Activated gamma-delta T cell treated with Interleukin-2 at 50 U/mL for 16 hours (primary cell): ENCODE measurements at places on chromosomes 11 and 22.

GRCh38 chr22:46336119-46337078 lies 885 bp downstream of the TRMU start:
- DNase-seq, result no peak

- DNase-seq, result no peak
Measured at GRCh38 chr11:7364660-7365059, 113.0 kb downstream of the SYT9 start.

GRCh38 chr11:99279266-99279665 lies 258.5 kb downstream of the CNTN5 start:
- no peak for DNase-seq

- no peak for DNase-seq
Measured at GRCh38 chr11:122141725-122142124, 25.7 kb upstream of the BLID start.

DNA sequence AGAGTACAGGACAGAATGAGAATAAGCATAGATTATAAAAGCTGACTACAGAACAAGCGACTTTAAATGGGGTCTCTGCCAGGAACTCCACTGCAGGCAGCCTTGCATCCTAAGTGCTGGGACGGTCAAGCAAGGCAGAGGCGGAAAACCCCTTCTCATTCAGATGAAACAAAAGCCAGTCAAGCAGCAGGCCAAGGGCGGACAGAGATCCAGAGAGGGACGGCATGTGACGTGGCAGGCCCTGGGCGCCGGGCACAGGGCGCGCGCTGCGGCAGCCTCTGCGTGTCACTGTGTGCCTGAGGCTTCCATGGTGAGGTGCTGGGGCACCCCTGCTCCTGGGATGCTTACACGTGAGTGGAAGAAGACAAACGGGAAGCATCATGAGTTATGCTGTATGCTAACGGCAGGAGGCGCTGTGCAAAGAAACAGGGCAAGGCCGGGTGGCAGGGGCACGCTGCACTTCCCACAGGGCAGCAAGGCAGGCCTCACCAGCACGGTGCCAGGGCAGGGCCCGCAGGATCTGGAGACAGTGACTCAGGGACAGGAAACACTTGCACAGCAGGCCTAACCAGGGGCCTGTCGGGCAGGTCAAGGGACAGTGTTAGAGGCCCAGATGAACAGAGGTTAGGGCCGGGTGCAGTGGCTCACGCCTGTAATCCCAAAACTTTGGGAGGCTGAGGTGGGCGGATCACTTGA lies 6.2 kb downstream of the TOLLIP start:
- DNase-seq, result no peak

- DNase-seq, result no peak
Measured at GRCh38 chr11:129077191-129077590, 114.9 kb downstream of the ARHGAP32 start.

GRCh38 chr11:114110952-114111947 lies 51.7 kb downstream of the ZBTB16 start:
- DNase-seq, result no peak

- no peak for DNase-seq
Measured at GRCh38 chr11:96161307-96162089, 181.5 kb downstream of the MAML2 start.

- no peak for DNase-seq
Measured at GRCh38 chr11:116172156-116172555, 600.6 kb downstream of the BUD13 start.

DNA sequence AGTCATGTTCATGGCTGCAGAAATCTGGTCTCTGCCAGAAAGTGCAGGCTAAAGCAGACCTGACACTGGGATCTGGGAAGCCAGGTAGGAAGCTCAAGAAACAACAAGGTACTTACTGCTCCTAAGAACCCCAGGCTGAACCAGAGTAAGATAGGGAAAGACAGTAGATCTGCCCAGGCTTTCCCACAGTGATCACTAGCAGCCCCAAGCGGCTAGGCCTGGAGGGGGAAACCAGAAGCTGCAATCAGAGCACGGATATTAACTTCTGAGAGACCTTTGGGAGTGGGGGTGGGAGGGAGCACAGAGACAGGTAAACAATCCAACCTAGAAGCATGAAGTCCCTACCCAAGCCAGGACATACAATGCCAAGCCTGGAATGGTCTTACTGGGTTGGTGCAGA lies 135.2 kb upstream of the C11orf58 start:
- DNase-seq, result no peak

DNA sequence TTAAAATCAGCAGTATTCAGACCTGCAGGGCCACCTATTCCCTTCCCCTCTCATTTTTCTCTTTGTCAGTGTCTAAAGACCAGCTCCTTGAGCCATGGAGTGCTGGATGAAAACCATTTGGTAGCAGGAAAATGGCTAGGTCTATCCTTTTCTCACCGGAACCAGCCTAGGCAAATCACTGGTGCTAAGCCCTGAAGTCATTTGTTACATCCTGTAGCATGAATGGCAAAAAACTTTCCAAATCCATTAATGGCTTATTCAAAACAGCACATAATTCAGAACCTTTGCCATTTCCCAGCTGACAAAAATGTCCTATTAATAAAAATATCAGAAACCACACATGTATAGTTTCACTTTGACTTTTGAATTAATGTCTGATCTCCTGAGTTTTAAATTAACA lies 209.5 kb upstream of the E2F8 start:
- DNase-seq, result no peak

- DNase-seq, result no peak
Measured at GRCh38 chr11:108498816-108499408, 728 bp upstream of the POGLUT3 start.

DNA sequence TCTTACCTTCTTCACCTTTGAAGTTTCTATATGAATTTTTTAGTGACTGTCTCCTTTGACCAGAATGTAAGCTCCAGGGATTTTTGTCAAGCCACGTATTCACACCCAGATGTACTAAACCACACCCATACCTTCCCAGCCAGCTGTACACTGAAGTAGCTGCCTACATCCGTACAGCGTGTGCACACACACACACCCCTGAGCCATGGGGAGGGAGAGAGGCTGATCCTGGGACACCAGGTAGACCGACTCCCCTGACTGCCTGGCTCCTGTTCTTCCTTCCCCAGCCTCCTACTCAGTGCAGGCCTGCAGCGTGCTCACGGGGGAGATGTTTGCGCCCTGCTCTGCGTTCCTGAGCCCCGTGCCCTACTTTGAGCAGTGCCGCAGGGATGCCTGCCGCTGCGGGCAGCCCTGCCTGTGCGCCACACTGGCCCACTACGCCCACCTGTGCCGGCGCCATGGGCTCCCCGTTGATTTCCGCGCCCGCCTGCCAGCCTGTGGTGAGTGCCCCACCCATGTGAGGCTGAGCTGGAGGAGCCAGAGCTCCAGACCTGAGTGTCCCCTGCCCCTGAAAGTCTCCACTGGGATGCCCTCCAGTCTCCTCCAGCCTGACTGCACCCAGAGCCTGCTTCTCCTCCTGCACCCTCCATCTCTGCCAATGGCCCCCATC lies 25.9 kb downstream of the OTOG start:
- no peak for DNase-seq

- no peak for DNase-seq
Measured at GRCh38 chr11:56543157-56543556, at the start of gene OR5M11. OR5M11 (minus strand) TSS chr11:56543257; CDS start chr11:56543257, 0 bp downstream.

DNA sequence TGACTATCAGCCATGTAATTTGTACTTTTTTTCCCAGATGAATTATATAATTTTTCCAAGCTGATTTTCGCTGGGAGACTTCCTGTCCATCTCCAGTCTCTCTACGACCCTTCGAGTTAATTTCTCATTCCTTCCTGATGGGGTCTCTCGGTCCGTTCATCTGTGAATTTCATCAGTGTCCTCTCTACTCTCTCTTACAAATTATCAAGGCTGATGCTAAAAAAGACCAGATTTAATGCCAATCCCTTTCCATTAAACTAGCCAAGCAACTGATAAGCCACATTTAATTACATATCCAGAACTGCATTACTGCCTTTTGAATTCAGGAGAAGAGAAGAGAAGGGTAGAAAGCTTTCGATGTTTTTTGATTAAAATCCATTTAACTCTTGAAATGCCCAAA lies 25.8 kb downstream of the VSIG10L2 start:
- no peak for DNase-seq

- DNase-seq, result no peak
Measured at GRCh38 chr22:44962741-44963454, 46.9 kb downstream of the PHF21B start.

GRCh38 chr11:69808667-69809086 lies 10.5 kb downstream of the FGF3 start:
- DNase-seq, result no peak

GRCh38 chr11:7437696-7438095 lies 47.6 kb upstream of the OLFML1 start:
- no peak for DNase-seq

DNA sequence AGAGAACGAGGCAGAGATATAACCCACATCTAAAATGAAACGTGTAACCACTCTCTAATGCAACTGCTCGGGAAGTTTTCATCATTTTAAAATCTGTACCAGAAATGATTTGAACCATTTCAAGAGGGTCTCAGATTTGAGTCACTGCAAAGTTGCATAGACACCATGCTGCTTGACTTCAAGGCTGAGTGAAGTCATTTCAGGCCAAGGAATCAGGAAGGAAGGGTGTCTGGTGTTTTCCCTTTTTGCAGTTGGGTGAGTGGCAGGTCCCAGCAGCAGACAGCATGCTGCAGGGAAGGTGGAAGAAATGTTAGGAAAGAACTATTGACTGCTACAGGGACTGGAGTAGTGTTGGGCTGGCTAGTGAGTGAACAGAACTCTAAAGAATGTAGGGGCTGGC lies 16.5 kb downstream of the TANGO2 start:
- no peak for DNase-seq

DNA sequence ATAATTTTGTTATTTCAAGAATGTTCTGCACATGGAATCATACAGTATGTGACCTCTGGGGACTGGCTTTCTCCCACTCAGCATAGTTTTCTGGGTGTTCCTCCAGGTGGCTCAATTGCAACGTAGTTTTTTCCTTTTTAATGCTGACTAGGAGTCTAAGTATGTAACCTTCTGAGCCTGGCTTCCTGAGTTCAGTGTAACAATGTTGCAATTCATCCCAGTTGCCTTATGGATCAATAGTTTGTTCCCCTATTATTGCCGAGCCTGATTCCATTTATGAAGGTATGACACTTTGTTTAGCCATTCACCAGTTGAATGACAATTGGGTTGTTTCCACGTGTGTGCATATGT lies 128.3 kb downstream of the CRYBB2 start:
- DNase-seq, result no peak

DNA sequence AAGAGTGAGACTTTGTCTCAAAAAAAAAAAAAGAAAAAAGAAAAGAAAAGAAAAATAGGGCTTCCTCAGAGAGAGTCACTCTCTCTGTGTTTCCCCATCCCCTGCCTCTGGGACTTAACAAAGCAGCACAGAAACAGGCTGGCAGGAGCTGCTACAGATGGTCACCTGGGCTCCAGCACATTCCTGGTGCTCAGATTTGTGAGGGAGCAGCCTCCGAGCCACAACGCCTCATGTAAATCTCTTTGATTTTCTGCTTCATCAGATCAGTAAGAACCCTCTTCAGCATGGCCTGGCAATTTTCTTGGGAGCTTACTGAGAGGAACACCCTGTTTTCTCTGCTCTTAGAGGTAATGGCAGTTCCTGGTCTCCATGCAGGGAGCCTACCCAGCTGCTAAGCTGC lies 15.2 kb upstream of the LDHA start:
- DNase-seq, result no peak

- DNase-seq, result no peak
Measured at GRCh38 chr22:46357711-46358520, 22.4 kb downstream of the TRMU start.
